ENCODE measurements at places on chromosomes 3 and 15. TPM values are rescaled to one million over a fixed set of nuclear protein-coding genes. Genes with fewer than 3 reads are reported as not detected.

The ZXDC gene
- 32.8 TPM for total RNA-seq

The SPTBN5 gene
- 1.7 TPM for total RNA-seq

The CRYGS gene
- total RNA-seq = 7.1 TPM

The CHDH gene
- total RNA-seq = 0.89 TPM

The ANKRD34C gene
- not detected for total RNA-seq

DNA sequence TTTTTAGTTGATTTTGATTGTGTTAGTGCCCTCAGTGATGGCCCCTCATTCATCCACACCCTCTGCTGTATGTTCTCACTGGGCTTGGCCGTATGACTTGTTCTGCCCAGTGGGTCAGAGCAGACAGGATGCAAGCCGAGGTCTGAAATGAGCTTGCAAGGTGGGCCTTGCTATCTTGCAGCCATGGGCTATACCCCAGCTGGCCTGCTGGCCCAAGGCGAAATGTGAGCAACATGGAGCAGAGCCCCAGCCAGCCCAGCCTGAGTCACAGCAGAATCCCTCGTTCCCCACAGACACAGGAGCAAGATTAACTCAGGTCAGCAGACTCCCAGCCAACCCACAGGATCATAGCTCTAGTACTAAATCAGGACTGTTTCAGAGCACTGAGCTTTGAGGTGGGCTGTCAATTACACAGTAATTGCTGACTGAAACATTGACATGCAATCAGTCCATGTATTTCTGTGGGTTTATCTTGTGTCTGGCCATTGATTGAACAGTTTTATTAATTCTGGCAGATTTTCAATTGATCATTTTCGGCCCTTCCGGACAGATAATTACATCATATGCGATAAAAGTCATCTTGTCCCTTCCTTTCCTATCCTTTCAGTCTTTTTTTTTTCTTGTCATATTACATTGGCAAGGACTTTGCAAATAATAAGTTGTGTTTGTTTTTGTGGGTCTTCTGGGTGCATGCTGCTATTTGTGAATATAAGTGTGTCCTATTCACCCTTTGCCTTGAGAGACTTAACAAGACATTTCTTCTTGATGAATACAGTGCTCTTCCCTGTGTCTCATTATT lies 27.1 kb downstream of the KLF15 start:
- peaks cover 12% of the 10 kb centered on the region for H3K36me3 ChIP-seq
- peaks cover 24% of the 10 kb centered on the region for H3K27me3 ChIP-seq
- no peak overlapping the region for H3K4me3 ChIP-seq

DNA sequence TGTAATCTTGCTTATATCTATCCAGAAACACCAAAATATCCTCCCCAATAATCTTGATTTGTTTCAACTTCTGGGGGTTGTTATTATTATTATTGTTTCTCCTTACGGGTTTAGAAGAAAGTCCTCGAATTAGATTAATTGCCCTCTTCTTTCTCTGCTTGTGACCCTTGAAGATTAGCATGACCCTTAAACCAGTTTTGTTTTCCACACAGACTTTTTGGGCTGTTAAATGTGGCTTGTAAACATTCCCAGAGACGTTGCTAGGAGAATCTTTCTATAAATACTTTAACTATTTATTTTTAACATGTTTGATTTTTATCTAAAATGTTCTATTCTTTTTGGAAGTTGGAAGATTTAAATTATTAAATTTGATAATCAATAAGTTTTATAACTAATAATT lies 4.3 kb upstream of the SUCNR1 start:
- H3K27ac ChIP-seq = no peak overlapping the region
- no peaks in the 10 kb centered on the region for H3K36me3 ChIP-seq
- no peaks in the 10 kb centered on the region for H3K27me3 ChIP-seq
- no peak for DNase-seq
- H3K4me3 ChIP-seq = no peak overlapping the region

DNA sequence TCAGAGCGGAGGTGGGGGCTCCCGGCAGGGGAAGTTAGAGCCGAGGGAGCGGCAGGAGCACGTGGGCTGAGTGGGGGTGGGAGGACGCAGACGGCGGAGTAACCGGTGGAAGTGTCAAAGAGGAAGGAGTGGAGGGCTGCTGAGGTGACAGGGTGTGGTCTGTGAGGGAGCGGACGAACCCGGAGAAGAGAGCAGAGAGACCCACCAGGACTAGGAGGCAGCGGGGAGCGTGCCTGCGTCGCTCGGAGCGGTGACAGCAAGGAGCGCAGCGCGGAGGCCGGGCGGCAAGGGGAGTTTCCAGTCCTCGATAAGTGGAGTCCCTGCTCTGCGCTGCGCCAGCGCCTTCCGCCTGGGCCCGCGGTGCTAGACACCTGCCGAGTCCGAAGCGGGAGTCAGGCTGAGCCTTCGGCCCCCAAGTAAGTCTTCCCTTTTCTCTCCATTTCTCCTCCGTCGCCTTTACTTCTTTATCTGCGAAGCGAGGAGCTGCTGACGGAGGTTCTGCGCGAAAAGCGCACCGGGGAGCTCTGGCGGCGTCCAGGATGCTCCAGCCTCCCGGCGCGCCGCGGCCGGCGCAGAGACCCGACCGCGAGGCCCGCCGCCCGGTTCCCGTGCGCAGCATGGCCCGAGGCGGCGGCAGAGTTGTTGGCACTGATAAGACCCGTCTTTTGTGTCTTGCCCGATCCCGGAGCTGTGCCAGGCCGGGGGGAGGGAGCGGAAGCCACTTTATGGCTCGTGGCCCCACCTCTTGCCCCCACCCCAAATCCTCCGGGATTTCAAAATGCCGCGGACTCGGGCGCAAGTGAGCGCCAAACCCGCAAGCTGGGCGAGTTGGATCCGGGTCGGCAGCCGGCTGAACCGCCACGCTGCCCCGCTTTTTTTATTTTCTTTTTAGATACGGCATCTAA lies 533.0 kb upstream of the SEMA6D start:
- peak; percentile 21 for DNase-seq
- peaks cover 7% of the 10 kb centered on the region for H3K4me1 ChIP-seq
- peak overlapping the region; percentile 76 for H3K4me3 ChIP-seq
- H3K36me3 ChIP-seq = peaks cover 2% of the 10 kb centered on the region
- H3K27ac ChIP-seq = no peak overlapping the region

GRCh38 chr15:38521316-38521715 lies 43.3 kb downstream of the RASGRP1 start:
- H3K36me3 ChIP-seq = peaks cover 25% of the 10 kb centered on the region
- peak overlapping the region; percentile 4 for H3K4me3 ChIP-seq
- H3K4me1 ChIP-seq = peaks cover 73% of the 10 kb centered on the region

DNA sequence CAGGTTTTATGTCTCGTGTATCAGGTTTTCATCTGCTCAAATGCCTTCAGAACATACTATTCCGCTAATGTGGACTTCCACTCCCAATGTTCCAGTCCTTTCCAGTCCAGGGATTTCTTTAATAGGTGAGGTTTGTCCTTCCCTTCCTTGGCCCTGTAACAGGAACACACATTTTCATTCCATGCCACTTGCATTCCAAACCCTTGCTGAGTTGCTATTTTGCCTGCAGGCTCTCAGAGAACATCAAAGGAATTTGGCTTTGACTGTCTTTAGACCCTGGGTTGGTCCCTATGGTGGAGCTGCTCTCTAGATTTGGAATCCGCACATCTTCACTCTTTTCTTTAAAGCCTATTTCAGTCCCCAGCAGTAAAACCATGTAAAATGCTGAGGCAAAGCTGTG lies 12.3 kb upstream of the ALCAM start:
- peaks cover 69% of the 10 kb centered on the region for H3K27me3 ChIP-seq
- no peaks in the 10 kb centered on the region for H3K36me3 ChIP-seq
- peak overlapping the region; percentile 65 for H3K4me3 ChIP-seq

GRCh38 chr3:185859294-185859972 lies 34.6 kb upstream of the IGF2BP2 start:
- H3K4me3 ChIP-seq = no peak overlapping the region
- H3K27ac ChIP-seq = no peak overlapping the region
- no peaks in the 10 kb centered on the region for H3K4me1 ChIP-seq
- no peaks in the 10 kb centered on the region for H3K27me3 ChIP-seq
- DNase-seq = no peak

DNA sequence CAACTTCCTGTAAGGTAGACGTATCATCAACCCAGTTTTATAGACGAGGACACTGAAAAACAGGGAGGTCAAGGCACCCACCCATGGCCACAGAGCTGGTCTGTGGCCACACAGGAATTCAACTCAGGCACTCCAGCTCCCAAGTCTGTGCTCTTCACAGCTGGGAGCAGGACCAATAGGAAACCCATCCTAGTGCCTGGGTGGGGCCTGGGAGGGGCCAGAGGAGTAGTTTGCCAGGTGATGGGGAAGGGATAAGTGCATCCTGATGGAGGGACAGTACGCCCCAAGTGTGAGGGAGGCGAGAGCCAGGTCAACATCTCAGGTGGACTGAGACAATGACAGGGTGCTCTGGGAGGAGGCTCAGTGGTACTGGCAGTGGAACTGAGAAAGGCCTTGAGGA lies 22.0 kb downstream of the KIF9 start:
- no peak for DNase-seq
- H3K4me3 ChIP-seq = no peak overlapping the region
- H3K27me3 ChIP-seq = no peaks in the 10 kb centered on the region
- no peaks in the 10 kb centered on the region for H3K36me3 ChIP-seq
- H3K4me1 ChIP-seq = no peaks in the 10 kb centered on the region

DNA sequence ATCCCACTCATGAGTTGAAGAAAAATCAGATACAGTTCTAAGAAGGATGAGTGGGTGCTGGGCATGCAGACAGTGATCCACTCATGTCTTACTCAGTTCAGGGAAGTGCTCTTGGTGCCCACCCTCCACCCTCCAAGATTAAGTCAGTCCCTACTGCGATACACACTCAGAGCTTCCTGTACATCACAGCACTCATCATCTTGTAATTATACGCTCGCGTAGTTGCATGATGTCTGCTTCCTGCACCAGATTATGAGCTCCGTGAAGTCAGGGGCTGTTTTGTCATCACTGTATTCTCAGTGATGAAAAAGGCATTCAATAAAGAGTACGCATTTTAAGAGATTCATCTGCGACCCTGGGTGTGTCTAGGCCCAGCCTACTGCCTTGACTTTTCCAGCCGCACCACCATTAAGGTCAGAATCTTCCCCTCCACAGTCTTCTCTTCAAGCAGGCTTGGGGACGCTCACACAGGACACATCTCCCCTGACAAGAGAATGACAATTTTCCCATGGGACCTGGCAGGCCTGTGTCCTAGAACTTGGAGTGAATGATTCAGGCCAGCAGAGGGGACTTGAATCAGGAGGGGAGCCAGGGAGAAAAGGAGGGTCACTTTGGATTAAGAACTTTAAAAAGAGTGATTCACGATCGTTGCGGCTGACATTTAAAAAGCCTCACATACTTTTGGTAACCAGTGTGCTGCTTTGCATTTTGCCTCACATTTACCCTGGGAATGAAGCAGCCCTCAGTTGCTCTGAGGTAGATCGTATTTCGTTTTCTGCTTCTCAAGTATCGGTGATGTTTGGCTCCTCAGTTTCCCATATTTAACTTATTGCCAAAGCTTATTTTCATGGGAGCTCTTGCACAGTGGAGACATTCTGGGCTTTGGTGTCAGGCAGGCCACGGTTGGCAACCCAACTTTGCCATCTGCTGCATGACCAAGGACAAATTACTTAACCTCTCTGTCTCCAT lies 7.9 kb upstream of the PDE8A start:
- no peak for DNase-seq
- H3K4me1 ChIP-seq = no peaks in the 10 kb centered on the region
- peaks cover 11% of the 10 kb centered on the region for H3K27me3 ChIP-seq
- H3K27ac ChIP-seq = no peak overlapping the region
- H3K36me3 ChIP-seq = no peaks in the 10 kb centered on the region

- peak overlapping the region; percentile 84 for H3K27ac ChIP-seq
- no peak for DNase-seq
- H3K36me3 ChIP-seq = no peaks in the 10 kb centered on the region
Observed at GRCh38 chr15:77409259-77410156, 10.4 kb downstream of the PEAK1 start.

All from activated T-cell treated with anti-CD3 and anti-CD28 coated beads, Interleukin-2, amount 50 U/mL, for 72 hours (primary cell).